ENCODE measurements at places on chromosomes 3 and 15.
A peak's percentile ranks its signal among the peaks of the same experiment; 100 is the strongest.

- DNase-seq: no peak
Observed at GRCh38 chr15:62326460-62327011, 161.5 kb upstream of the C2CD4B start.

DNA sequence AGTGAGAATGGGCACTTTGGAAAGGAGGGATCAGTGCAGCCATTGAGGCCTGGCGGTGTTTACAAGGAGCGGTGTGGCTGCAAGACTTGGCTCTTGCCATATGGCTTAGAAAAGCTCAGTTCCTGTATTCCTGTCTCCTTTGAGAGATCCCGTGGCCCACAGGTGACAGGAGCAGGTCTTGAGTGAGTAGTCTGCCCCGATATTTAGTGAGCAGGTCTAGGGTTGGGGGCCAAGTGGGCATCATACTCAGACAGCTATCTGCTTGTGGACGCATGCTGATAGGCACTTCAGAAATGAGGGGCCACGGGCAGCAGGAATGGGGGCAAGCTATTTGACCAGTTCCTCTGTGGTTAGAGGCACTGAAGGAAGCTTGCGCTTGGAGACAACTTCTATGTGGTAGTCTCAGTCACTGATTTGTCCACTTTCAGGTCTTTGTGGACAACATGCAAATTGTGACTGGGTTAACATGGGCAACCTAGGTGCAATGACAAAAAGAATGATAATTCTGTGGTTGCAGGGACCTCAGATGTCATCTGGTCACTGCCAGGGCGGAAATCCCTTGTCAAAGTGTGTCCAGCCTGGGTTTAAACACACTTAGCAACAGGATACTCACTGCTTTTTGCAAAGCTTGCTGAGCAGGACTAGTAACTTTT is 1.1 kb downstream of the TMED3 start:
- no peak for DNase-seq

DNA sequence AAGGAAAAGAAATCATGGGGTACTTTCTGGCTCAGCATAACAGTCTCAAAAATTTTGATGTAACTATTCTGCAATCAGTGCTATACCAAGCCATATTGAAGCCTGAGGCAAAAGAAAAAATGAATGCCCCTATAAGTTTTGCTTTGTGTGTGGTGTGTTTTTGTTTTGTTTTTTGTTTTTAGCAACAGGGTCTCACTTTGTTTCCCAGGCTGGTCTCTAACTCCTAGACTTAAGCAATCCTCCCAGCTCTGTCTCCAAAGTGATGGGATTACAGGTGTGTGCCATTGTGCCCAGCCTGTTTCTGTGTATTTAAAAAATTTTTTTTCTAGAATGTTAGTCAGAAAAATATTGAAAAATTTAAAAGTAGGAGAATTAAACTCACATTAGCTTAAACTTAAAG is 93.2 kb downstream of the ZNF280D start:
- no peak for DNase-seq

DNA sequence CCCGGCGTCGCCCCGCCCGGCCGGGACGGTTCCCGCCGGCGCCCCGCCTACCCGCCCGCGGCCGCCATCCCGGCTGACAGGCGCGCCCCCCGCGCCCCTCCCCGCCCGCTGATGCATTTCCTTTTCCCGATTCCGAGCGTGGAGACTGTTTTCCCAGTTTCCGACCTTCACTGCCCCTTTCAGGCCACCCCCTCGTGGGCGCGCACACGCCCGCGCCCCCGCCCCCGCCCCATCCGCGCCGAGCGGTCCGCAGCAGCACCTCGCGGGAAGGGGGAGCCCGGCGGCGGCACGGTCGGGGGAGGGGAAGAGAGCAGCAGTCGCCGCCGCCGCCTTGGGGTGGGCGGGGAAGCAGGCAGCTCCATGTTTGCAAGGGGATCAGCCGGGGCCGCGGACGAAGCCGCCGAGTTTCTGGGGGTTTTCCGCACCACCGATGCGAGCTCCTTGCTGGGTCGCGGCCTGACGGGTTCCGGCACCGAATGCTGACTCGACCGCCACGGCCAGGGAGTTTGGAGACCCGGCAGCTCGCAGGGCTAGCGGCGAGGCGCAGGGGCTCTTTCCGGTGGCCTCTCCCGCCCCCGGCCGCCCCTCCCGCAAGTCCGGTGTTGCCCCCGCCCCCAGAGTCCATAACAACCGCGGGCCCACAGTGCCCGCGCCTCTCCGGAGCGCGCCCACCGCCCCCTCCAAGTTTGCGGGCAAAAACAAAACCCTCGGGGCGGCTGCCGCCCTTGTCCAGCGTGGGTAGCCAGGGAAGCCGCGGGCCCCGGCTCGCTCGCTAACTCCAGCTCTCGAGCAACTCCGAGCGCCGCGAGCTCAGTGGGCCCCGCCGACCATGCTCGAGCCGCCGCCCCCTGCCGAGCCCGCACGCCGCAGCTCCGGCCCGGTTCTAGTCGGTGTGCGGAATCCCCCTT is 3.2 kb upstream of the SIN3A start:
- DNase-seq: peak; percentile 10

All from muscle of back (tissue), 13 donors.